Activated CD4-positive, alpha-beta T cell treated with anti-CD3 and anti-CD28 coated beads, Interleukin-2, Interleukin-6, amounts not matched to agents 100 ng/mL and 50 ng/mL, durations not matched to agents 16 hours and 8 hours (primary cell): ENCODE measurements at places on chromosomes 1 and 21.

DNA sequence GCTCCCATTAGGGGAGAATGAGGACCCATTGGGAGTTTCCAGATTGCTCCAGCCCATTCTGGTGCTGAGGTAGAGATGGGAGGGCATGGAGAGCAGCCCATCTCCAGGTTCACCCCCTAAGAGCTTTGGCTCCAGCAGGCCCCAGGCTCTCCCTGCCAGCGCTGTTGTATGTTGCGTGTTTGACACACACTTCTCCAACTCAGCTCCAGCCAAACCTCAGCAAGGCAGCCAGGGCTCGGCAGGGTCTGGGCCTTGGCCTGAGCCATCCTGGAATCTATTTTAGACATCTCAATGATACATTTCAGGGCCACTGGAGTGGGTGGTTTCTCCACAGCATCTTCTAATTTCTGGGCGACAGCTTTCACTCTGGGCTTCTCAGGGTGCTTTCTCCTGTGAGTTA is 117.0 kb downstream of the NAV1 start:
- no peak for DNase-seq

GRCh38 chr21:25234857-25235801 is 372.2 kb downstream of the MRPL39 start:
- peak; percentile 19 for DNase-seq

- DNase-seq, result peak; percentile 52
Measured at GRCh38 chr1:32892368-32893197, 6.3 kb downstream of the HPCA start.

GRCh38 chr21:29077651-29078090 is 4.2 kb upstream of the CCT8 start:
- peak; percentile 44 for DNase-seq

DNA sequence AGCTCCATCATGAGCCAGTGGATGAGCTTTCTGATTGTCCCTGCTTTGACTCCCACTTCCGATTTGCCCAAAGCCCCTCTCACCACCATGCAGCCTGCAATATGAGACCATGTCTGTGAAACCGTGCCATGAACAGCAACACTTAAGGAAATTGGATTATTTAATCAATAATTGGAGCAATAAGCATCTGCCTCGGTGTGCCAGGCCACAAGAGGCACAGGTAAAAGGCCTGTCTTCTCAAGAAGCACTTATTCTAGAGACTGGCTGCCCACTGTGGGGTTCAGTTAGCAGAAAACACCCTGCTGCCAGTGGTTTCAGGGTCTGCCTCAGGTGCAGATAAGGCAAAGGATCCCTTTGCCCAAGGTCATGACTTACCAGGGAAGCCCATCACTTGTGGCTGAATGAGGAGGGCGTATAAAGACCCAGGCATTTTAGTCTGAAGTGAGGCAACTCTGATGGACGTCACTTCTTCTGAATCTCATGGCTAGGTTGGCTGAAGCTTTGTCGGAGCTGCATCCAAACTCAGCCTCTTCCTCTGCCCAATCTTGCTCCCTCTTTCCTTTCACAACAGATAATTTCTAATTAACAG is 7.1 kb upstream of the CHI3L2 start:
- DNase-seq, result no peak
